Activated T-cell treated with anti-CD3 and anti-CD28 coated beads, Interleukin-2, amount 50 U/mL, for 4 hours (primary cell): ENCODE measurements at places on chromosomes 2 and 18.

GRCh38 chr2:220550995-220551700, 923.7 kb downstream of the SLC4A3 start:
- no peak for DNase-seq

- DNase-seq: no peak
These were observed 225.4 kb downstream of the FAM210A start for GRCh38 chr18:13500869-13501542.

- DNase-seq: no peak
These were observed 120.9 kb upstream of the CDH19 start for GRCh38 chr18:66724664-66725356.

DNA sequence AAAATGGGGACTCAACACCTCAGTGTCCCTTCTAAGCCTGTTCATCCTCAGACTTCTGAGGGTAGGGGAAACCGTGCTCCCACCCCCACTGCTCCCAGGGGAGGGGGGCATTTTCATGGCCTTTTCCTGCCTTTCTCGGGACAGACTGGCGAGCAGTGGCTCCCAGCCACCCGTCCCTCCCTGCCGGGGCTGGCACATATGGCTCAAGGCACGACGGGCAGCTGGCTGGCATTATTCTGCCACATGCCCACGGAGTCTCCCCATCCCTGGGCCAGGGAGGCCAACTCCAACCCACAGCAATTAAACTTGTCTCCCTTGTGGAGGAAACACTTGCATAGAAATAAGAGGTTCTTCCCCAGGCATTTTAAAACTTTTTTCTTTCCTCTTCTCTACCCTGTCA, 148.5 kb upstream of the CBLN2 start:
- no peak for DNase-seq

DNA sequence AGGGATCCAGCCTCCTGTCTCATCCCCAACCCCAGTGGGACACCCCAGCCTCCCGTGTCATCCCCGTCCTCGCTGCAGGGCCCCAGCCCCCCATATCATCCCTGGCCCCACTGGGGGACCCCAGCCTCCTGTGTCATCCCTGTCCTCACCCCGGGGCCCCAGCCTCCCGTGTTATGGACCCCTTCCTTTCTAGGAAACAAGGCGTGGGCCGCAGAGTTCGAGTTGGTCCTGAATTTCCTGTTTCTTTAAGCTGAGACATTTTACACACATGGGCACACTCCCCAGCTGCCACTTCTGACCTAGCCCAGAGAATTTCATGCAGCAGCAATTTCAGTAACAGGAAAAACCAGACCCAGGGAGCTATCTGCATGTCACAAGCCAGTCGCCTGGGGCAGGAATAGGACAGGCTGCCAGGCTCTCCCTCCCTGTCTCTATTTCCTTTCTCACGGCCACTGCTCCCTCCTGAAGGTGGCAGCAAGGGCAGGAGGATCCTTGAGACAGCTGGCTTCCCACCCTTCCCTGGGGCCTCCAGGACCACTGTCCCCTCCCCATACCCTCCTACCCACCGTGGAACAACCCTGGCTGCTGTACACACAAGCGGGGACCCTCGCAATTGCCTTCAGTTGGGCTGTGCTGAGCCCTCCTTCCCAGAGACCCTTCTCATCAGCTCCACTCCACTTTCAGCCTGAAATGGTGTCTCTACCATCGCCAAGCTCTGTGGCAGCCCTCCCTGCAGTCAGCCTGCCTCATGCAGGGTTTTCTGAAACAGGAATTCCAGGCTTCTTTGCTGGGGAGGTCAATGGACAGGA, 141.9 kb upstream of the ID2 start:
- DNase-seq: no peak

DNA sequence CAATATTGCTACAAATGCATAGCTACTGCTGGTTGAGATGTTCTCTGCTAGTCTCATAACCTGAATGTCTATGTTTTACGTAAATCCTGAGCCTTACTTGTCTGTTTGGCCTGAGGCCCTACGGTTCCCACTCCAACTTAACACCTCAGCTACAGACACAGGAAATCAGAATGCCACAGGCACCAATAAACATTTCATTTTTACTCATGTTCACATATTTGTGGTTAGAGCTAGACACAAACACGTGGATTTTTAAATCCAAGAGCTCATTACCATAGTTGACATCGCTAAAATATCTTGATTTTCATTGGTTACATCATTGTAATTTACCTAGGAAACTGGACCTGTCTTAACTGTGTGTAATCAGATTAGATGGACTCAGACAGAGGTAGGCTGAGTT, 263.8 kb upstream of the CDH19 start:
- no peak for DNase-seq

DNA sequence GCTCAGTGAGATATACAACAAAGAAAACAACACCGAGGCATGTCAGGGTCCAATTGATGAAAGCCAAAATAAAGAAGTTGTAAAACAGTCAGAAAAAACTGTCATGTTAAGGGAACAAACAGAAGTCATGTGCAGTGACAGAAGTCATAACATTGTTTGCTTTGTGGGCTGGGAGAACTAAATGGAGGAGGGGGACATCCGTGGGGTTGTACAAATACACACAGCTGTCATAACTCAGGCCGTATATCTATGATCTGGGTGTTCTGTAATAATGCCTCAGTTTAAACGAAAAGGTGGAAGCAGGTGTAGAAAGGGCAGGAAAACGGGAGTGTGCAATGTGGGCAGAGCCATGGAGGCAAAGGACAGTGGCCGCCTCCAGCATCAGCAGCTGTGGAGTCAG, 27.3 kb downstream of the TIMM21 start:
- DNase-seq: no peak

DNA sequence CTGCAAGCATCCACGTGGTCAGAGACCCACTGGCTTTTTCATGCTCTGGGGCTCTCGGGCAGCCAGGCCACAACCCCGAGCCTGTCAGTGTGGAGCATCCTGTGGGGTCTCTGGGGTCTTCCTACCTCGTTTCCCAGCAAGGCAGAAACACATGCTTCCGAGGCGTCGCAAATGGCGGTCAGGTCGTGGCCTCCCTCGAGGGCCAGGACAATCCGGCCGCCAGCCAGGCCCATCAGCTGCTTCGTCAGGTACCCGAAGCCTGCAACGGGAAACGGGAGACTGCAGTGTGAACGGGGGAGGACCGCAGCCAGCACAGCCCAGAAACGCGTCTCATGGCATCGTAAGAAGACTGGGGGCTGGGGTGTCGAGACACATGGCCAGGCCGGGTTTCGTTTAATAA, 218.7 kb downstream of the TWIST2 start:
- no peak for DNase-seq

DNA sequence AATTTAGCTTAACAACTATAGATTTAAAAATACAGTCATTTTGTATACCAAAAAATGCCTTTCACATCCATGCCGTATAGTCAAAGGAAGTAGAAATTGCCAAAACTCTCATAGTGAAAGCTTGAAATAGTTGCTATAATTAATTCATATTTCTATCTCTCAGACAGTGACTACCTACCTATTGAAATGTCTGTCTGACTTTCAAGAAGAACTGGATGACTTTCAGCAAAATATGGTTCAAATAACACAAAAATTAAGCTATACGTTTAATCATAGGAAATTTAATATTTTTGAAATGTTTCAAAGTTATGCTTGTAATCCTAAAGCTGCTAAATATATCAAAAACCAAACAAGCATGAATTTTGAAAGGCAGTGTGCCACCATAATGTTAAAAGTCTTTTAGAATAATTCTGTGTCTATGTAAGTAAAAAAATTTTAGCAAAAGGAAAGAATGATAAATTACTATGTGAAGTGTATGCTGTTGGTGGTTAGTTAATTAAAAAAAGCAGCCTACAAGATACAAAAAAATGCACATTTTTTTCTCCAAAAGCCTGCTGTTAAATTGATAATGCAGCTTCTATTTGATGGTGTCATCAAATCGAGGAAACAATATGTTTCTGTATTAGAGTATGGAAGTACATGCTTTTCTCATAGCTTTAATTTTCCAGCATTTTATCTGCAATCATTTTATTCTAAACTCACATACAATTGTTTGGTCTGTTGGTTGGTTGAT, 57.7 kb upstream of the ST6GAL2 start:
- DNase-seq: no peak

DNA sequence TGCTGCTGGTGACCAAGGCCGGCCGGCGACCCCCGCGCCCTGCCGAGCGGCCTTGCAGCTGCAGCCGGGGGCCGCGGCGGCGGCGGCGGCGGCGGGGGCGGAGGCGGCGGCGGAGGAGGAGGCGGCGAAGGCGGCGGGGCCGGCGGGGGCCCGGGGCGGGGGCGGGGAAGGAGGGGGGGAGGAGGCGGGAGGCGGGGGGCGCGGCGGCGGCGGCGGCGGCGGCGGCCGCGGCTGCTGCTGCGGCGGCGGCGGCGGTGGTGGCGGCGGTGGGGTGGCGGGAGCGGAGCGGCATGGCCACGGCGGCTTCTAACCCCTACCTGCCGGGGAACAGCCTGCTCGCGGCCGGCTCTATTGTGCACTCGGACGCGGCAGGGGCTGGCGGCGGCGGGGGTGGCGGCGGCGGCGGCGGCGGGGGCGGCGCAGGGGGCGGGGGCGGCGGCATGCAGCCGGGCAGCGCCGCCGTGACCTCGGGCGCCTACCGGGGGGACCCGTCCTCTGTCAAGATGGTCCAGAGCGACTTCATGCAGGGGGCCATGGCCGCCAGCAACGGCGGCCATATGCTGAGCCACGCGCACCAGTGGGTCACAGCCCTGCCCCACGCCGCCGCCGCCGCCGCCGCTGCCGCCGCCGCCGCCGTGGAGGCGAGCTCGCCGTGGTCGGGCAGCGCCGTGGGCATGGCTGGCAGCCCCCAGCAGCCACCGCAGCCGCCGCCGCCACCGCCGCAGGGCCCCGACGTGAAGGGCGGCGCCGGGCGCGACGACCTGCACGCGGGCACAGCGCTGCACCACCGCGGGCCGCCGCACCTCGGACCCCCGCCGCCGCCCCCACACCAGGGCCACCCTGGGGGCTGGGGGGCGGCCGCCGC, 1.5 kb downstream of the POU3F3 start:
- DNase-seq: no peak

- DNase-seq: no peak
These were observed 7.0 kb upstream of the ACTR2 start for GRCh38 chr2:65220432-65221131.

- DNase-seq: no peak
These were observed 492.7 kb downstream of the IRS1 start for GRCh38 chr2:226306969-226307368.

GRCh38 chr2:175063741-175064140, 58.6 kb upstream of the CHN1 start:
- no peak for DNase-seq

- no peak for DNase-seq
These were observed at the start of gene FABP1 for GRCh38 chr2:88127888-88128653. FABP1 (minus strand) TSS chr2:88128062; CDS start chr2:88128017, 45 bp downstream.

- DNase-seq: no peak
These were observed 16.4 kb upstream of the MAP3K20 start for GRCh38 chr2:173059292-173059691.

- DNase-seq: no peak
These were observed 17.7 kb downstream of the POU3F3 start for GRCh38 chr2:104871649-104871971.

GRCh38 chr2:120720231-120720630, 15.4 kb upstream of the GLI2 start:
- DNase-seq: no peak

DNA sequence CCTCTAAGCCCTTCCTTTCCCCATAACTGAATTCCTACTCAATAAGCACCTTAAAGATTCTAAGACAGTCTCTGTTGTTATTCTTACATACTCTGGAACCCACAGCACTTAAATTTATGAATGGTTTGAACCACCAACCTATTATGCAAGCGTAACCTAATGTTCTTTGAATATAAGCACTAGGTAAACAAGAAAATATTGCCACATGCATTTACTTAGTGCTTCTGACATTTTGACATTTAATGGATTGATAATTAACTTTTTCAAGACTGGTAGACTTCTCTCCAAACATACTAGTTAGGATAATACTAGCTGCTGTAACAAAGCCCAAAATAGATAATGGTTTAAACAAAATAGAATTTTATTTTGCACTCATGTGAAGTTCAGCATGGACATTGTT, 164.8 kb downstream of the ARHGAP15 start:
- DNase-seq: no peak

GRCh38 chr2:152560166-152560565, 157.1 kb downstream of the PRPF40A start:
- no peak for DNase-seq

DNA sequence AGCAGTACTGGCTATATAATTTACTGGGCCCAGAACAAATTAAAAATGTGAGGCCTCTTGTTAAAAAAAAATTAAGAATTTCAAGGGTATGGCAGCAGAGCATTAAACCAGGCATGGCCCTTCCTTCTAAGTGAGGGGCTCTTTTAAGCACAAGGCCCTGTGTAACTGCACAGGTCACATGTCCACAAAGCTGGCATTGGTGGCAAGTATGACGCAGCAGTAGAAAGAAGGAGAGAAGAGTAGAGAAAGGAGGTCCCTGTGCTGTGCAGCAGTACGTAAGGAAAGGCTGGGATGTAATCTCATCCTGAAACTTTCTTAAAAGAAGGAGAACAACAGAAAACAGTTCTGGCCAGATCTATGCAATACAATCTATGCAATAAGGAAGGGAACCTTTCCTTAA, 51.2 kb downstream of the MBD2 start:
- no peak for DNase-seq

GRCh38 chr2:148935791-148936190, 60.8 kb downstream of the KIF5C start:
- no peak for DNase-seq

GRCh38 chr2:161870401-161870930, 203.5 kb downstream of the DPP4 start:
- no peak for DNase-seq

DNA sequence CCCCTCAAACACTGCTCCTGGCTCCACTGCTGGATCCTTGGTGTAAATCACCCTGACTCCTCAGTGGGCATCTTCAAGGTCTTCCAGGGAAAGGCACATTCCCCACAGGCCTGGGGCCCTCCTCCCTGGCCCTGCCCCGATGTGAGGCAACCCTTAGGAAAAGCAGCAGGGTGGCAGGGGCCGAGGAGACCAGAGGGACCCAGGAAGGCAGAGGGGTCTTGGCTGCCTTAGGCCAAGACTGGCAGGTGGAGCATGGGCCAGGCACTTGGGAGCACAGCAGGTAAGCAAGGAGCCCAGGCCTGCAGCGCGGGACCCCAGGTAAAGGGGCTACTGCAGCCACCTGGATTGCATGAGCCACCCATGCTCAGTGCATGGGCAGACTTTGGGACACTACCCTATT, 96.9 kb downstream of the GYPC start:
- DNase-seq: no peak

DNA sequence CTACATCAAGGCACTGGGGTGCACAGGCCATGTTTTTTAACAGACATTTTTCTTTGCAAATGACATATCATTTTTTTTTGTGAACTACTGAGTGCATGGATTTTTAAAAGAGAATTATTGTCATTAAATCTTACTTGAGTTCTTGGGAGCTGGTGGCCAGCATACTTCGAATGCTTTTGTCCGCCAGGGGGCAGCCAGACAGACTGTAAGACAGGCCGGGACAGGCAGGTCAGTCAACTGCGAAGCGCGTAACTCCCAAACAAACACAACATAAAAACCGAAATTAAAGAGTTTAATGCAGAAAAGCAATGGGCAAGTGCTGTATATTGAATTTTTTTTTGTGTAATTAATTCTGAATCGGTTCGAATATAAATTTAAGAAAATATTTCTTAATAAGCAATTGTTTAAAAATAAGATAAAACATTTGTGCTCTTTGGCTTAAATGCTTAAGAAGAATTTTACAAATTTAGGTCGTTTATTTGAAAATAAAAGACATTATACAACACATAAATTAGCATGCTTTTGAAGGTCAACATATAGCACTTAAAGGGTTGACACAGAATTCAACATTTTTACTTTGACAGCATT, 142.2 kb upstream of the PXDN start:
- DNase-seq: peak; percentile 13
